ENCODE measurements at places on chromosomes 6 and 20. TPM values are rescaled to one million over a fixed set of nuclear protein-coding genes. Genes with fewer than 3 reads are reported as not detected.
A peak's percentile ranks its signal among the peaks of the same experiment; 100 is the strongest.

- DNase-seq, result no peak
Observed at GRCh38 chr6:13923527-13924145, 1.1 kb upstream of the RNF182 start.

SMOC2 gene
- 3.9 TPM for total RNA-seq

- no peak for DNase-seq
Observed at GRCh38 chr6:142731611-142732010, 213.4 kb downstream of the HIVEP2 start.

TMC2 gene
- total RNA-seq, result not detected

TREM1 gene
- total RNA-seq, result not detected

- peak; percentile 60 for DNase-seq
Observed at GRCh38 chr6:97958134-97958533, 675.1 kb upstream of the MMS22L start.

- DNase-seq, result peak; percentile 81
Observed at GRCh38 chr6:722077-722524, 29.2 kb upstream of the EXOC2 start.

LHFPL5 gene
- not detected for total RNA-seq

- DNase-seq, result no peak
Observed at GRCh38 chr20:43870484-43870883, 44.2 kb upstream of the TOX2 start.

- no peak for DNase-seq
Observed at GRCh38 chr6:34318499-34319470, 70.0 kb upstream of the SMIM29 start.

DNA sequence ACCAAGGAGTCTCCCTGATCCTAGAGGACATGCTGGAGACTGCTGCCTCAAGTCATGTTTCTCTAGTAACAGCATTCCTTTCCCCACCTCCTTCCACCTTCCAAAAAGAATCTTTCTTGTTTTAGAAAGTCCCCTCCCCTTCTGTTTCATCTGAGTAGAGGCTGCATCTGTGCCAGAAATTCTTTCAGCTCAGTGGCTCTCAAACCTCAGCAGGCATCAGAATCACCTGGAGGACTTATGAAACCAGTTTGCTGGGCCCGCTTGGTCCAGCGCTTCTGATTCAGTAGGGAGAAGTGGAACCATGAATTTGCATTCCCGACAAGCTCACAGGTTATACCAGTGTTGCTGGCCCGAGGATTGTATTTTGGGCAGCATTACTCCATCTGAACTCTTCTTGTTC is 55.1 kb downstream of the TMEM200A start:
- DNase-seq, result no peak

SNX5 gene
- 172 TPM for total RNA-seq

- no peak for DNase-seq
Observed at GRCh38 chr6:92714346-92714745, 705.0 kb downstream of the EPHA7 start.

NTSR1 gene
- 0.57 TPM for total RNA-seq

DNA sequence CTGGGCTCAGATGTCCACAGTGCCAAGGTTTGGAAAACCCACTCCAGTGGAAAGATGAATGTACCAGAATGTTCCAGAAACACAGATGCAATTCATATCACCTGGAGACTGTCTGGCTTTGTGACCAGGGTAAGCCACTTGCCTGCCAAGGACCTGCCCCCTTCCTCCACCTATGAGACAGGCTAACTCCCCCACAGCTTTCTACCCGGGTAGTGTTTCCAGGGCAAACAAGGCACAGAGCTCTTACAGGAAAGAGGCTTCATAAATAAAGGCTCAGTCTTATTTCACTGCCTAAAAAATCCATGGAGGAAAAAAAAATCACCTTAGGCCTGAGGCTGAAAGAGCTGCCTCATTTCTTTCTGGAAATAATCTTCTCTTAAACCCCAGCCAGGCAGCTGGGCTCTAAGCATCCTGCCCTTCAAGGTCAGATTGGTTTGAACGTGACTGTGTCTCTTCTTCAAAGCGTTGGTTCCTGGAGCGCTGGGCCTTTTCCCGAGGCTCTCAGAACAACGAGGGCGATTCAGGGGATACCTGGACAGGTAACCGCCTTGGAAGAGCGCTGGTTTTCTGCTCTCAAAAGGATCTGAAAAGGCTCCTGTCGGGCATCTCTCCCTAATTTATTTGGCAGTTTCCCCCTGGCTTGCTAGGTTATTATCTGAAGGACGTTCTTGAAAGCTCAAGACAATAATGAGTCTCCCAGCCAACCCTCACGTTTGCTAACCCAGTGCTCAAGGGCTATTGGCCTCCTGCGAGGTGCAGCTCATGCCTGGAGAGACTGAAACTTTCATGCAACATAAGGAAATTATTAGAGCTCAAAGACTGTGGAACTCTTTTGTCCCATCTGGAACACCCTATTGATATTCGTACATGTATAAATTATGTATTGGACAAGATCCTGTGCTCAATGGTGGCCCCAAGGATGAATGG is 199.2 kb upstream of the PMEPA1 start:
- DNase-seq, result no peak

RIPOR3 gene
- total RNA-seq, result 5.4 TPM

- DNase-seq, result no peak
Observed at GRCh38 chr6:111406200-111406721, 76.8 kb downstream of the REV3L start.

DNA sequence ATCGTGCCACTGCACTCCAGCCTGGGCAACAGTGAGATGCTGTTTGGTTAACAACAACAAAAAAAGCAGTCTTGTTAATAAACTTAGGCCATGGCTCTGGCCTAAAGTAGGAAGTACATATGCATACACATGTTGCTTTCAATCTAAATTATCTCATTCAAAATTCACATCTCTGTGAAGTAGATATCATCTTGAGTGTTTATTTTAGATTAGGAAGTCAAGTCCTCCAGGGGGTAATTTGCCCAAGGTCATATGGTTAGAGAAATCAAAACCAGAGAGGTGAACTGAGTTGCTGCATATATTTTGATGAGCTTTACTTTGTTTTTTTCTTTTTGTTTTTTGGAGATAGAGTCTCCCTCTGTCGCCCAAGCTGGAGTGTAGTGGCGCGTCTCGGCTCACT is 52.8 kb downstream of the B4GALT5 start:
- DNase-seq, result no peak
